Islet precursor cell (in vitro differentiated cells): ENCODE measurements at places on chromosomes 6 and 20.
A peak's percentile ranks its signal among the peaks of the same experiment; 100 is the strongest.

GRCh38 chr6:85678602-85679444 is 36.1 kb upstream of the SYNCRIP start:
- DNase-seq: peak; percentile 99

DNA sequence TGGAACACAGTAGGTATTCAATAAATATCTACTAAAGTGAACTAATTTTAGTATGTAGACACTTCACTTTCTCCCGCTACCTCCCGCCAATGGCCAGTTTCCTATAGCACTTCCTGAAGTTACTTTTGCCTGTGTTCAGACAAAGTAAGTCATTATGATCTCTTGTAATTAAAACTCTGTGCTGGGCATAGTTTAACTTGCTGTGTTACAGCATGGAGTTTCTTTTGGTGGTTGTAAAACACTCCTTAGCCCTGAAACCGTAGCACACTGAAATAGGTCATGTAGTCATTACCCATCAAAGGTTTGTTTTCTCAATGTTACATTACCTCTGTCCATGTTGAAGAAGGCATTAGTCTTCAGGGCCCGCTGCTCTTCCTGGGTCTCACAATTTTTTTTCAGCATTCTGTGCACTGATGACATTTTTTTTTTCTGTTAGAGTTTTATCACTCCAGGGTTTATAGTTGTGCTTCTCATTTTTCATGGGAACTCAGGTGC is 54.0 kb upstream of the CENPW start:
- no peak for DNase-seq

GRCh38 chr6:100506651-100507050 is 41.9 kb upstream of the SIM1 start:
- DNase-seq: no peak

GRCh38 chr6:17395112-17395511 is 1.7 kb downstream of the CAP2 start:
- no peak for DNase-seq

DNA sequence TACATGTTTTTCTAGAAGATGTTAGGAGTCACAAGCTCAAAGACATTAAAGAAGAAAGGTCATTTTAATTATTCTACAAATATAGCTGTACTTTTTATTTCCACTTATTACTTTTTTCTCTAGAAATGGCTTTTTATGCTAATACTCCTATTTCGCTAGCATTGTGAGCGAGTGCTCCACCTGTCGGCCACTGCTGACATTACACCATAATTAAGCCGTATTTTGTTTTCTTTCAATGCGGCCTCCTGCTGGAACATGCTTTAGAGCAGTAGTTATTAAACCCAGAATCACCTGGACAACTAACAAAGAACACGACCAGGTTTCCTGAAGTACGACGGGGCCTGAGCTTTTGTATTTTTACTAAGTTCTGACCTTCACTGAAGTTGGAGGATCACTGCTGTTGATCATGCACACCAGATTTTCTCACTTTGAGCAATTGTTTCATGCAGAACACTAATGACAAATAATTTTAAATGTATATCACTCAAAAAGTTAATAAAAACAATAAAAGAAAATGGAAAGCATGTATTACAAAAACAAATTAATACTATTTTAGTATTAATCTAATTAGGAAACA is 74.1 kb upstream of the PAK5 start:
- no peak for DNase-seq

- DNase-seq: no peak
These were observed 16.1 kb upstream of the VSTM2L start for GRCh38 chr20:37886851-37887297.

GRCh38 chr6:41957117-41957516 is 15.5 kb upstream of the CCND3 start:
- DNase-seq: no peak

- no peak for DNase-seq
These were observed 25.7 kb downstream of the PRPH2 start for GRCh38 chr6:42696526-42697267.

GRCh38 chr6:73791336-73791735 is 95.3 kb downstream of the CD109 start:
- no peak for DNase-seq

GRCh38 chr20:9877932-9878495 is 39.1 kb upstream of the PAK5 start:
- DNase-seq: no peak

GRCh38 chr6:3661390-3661789 is 90.1 kb downstream of the PXDC1 start:
- no peak for DNase-seq

DNA sequence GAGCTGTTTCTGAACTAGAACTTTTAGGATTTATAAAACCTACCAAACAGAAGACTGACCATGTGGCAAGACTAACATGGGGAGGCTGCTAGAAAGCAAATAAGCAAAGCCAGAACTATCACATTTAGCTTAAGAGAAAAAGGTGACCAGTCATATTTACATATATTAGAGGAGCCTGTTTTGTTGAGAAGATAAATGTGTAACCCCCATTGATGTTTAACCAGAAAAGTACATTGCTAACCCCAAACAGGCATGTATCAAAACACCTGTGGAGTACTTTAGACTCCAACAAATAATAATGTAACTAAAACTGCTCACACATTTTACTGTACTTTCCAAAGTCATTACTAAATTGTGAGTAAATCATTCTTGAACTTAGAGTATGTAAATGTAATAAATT is 35.0 kb downstream of the AKIRIN2 start:
- DNase-seq: no peak

DNA sequence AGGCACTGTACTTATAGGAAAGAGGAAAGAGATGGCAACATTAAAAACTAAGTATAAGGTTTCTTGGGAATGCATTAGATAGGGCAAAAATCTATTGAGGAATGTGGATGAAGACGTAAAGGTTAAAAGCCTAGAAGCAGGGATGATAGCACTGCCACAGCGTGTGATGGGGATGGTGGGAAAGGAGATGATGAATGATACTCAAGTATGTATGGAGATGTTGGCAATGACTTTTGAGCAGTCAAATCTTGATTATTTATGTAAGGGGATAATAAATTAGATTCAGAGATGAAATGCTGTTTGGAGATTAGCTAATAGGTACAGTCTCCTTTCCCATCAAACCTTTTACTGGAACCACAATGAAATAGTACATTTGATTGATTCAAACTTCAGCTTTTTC is 432.8 kb downstream of the GRIK2 start:
- no peak for DNase-seq

DNA sequence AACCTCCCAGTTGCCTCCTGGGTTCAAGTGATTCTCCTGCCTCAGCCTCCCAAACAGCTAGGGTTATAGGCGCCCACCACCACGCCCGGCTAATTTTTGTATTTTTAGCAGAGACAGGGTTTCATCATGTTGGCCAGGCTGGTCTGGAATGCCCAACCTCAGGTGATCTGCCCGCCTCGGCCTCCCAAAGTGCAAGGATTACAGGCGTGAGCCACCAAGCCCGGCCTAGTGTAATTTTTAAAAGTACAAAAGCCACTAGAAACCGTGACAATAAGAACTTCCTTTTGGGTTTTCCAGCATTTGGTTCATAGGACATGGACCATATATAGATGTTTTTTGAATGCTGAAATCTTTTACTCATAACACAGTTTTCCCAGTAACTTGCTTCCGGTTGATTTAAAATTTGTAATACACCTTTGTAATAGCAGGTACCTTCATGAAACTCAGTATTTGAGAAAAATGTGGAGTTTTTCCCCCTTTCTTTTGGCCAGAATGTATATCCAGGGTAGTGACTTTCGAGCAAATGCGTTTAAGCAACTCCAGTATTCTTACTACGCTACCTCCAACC is 467 bp downstream of the PXT1 start:
- DNase-seq: no peak

DNA sequence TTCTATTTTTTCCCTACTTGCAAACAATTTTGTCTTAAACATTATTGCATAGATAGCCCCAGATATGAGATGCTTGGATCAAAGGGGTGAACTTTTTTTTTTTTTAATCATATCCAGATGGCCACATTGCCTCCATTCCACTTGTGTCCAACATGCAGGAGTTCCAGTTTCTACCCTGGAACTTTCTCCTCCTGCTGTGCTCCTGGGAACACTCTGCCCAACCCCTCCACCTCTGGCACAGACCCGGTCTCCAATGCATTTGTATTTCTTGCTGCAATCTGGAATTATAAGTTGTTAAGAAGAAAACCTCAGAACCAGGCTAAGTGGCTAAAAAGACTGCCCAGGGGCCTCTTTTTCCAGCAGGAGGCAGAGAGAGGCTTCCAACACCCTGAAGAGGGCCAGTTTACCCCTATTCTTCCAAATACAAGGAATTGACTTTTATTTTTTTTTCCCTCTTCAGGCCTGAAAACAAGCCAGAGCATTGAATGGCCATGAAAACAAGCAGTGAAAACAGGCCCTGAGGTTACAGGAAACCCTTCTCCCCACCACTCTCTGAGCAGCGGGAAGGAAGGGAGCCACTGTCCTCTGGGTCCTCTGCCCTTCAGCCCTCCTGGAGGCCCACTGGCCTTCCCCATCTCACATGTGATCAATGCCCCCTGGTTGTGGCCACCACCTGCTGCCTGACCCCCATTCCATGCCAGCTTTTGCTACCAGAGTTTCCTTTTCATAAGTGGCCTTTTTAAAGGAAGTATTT is 44.3 kb downstream of the PDYN start:
- DNase-seq: peak; percentile 46

GRCh38 chr6:43393602-43394001 is 24.2 kb upstream of the ZNF318 start:
- no peak for DNase-seq

DNA sequence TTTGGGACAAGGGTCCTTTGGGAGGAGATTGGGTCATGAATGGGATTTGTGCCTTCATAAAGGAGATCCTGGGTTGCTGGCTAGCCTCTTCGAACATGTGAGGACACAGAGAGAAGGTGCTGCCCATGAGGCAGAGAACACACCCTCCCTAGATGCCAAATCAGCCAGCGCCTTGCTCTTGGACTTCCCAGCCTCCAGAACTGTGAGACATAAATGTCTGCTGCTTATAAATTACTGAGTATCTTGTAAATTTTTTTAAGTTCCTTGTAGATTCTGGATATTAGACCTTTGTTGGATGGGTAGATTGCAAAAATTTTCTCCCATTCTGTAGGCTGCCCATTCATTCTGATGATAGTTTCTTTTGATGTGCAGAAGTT is 297.5 kb upstream of the FOXQ1 start:
- no peak for DNase-seq

GRCh38 chr6:36853325-36853724 is 14.1 kb upstream of the CPNE5 start:
- DNase-seq: no peak

- no peak for DNase-seq
These were observed 9.7 kb upstream of the CCN6 start for GRCh38 chr6:112044196-112044595.

- no peak for DNase-seq
These were observed 17.5 kb downstream of the CPNE5 start for GRCh38 chr6:36821581-36822335.

- no peak for DNase-seq
These were observed 86.7 kb upstream of the BACH2 start for GRCh38 chr6:90383196-90383822.

- DNase-seq: no peak
These were observed 11.5 kb upstream of the SSR1 start for GRCh38 chr6:7324520-7324919.

DNA sequence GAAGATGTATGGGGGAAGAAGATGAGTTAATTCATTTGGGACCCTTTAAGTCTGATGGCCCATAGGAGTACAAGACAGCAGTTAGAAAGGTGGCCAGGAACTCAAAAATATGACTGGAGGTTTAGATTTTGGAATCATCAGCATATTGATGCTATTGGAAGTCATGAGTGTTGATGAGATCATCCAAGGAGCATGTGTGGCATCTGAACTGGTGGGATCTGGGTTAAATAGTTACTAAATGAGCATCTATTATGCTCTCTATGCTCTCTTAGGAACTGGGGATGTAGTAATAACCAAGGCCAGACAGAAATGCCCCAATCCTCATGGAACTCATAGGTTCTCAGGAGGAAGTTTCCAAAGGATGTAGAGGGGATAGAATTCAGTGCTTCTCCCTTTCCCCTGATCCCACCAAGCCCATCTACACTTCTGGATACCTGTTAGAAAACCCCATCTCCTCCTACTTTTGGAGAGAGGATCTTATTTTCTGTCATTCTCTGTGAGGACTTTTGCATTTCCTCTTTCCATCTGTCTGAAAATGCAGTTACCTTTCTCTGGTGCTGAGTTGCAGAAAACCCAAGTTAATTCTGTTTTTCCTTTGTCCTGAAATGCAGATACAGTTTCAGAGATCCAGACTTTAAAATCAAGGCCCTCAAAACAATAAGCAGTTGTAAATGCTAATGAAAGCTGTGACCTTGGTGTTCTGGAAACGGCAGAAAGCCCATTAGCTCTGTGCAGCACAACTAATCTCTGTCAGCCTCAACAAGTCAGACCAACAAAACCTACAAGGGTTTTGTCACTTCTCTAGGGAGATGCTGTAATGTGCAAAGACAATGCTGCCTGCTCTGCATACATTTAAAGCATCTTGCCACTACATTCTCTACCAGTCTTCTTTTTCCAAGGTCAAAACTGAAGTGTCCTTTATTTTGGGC is 65.8 kb downstream of the TBC1D7 start:
- no peak for DNase-seq

- DNase-seq: no peak
These were observed 5.6 kb downstream of the ARFRP1 start for GRCh38 chr20:63702036-63702665.

GRCh38 chr6:129608886-129609537 is 101.0 kb downstream of the ARHGAP18 start:
- no peak for DNase-seq

DNA sequence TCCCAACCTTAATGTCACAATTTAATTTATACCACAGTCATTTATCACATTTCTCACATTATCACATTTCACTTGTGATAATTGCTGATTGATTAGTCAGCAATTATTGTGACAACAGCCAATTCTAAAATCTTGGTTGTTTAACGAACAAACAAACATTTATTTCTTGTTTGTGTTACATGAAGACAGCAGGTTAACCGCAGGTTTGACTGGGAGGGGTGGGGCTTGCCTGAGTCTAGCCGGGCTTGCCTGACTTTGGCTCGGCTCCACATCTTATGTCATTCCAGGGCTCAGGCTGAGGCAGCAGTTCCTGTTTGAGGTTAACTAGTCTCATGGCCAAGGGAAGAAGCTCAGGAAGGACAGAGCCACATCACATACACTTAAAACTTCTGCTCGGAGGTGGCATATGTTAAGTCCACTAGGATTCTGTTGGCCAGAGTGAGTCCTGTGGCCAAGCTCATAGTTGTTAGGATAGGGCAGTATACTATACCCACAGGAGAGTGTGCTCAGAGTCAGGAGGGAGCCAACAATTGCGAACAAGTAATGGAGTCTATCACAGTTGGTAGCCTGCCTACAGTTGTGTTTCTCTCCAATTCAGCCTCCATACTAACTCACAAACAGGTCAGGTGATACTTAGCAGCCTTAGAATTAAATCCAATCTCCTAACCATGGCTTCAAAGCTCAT is 90.0 kb upstream of the IFNGR1 start:
- DNase-seq: peak; percentile 69

- no peak for DNase-seq
These were observed 179.6 kb upstream of the SPTLC3 start for GRCh38 chr20:12829170-12829569.

GRCh38 chr6:124927806-124928205 is 34.4 kb upstream of the RNF217 start:
- no peak for DNase-seq
